Tibial nerve (tissue), 4 donors: ENCODE measurements at places on chromosomes 6 and 20.

GRCh38 chr6:153340568-153340967, 209.5 kb upstream of the RGS17 start:
- no peak for DNase-seq

DNA sequence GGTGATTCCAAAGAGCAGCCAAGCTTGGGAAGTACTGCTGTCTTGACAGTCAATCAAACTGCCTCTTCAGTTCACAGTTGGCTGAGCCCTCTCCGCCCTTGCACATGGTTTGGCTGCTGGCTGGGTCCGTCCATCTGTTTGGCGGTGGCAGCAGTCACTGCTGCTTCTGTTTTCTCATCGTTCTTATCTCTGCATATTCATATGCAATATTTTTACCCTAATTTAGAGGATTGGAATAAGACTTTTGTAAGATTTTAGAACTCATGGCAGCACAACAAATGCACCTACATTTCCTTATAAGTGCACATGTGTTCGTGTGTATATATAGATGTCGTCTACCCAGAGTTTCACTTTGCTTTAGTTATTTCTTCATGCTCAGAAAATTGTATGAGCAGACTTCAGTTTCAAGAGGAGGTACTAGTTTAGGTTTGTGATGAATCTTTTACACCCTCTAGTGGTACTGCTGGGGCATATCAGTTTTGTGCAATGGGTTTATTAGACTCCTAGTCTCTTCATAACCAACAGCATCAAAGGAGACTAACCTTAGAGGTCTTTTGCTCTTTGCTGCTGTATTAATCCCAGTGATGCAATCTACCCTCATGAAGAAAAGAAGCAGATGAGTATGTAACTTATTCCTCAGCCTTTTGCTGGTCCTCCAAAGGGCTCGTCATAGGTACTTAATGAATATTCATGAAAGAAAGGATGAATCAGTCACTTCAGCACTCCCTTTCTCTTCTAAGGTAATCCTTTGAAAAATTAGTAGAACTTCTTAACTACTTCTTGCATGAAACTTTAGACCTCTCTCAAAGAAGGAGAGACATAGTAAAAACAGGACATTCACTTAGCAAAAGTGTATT, 44.3 kb downstream of the KHDC1L start:
- DNase-seq, result peak; percentile 7

DNA sequence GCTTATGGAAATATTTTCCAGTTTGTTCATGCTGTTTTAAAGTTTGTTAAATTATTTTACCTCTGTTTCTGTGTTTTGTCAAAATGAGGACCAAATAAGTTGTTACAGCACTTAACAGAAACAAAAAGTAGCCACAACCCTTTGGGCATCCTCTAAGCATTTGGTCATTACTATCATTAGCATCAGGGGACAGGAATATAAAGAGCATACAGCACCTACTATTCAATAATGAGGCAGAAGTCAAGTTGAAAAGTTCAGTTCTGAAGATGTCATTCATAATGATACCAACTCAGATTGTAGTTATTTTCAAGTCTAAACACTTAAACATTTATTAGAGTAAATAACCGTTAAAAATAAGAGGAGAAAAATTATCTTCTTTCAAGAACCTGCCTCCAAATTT, 862.3 kb upstream of the FLRT3 start:
- no peak for DNase-seq

- no peak for DNase-seq
These were observed 5.4 kb upstream of the SIRPB1 start for GRCh38 chr20:1625083-1625690.

DNA sequence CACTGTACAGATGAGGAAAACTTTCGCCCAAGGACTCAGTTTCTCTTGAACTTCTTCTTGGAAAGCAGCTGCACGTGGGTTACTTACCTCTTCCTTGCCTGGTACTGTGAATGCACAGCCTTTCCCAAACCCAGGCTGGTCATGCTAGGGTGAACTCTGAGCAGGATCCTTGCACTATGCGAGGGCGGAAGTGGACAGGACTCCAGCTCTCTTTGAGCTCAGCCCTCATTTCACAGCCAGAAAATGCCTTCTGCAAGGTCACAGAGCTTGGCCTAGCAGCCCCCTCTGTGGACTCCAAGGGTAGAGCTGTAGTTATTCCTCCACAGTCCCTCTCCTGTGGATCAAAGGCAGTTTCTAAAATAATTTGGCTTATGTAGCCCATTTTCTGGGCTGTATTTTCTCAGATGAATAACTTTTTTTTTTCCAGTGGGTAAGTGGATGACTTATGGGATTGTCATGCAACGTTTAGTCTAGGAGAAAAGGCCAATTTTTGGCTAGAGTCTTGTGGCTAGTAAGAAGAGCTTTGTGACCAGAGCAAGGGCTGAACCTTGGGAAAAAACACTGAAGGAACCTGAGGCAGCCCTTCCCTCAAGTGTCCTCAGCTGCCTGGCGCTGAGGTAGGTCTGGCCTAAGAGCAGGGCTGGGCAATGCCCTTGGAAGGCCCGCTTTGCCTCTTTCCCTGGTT, 172.7 kb downstream of the SCP2D1 start:
- DNase-seq, result no peak

- DNase-seq, result no peak
These were observed 30.4 kb downstream of the TXNDC5 start for GRCh38 chr6:7879980-7880717.
